ENCODE measurements at places on chromosomes 16 and 17.

DNA sequence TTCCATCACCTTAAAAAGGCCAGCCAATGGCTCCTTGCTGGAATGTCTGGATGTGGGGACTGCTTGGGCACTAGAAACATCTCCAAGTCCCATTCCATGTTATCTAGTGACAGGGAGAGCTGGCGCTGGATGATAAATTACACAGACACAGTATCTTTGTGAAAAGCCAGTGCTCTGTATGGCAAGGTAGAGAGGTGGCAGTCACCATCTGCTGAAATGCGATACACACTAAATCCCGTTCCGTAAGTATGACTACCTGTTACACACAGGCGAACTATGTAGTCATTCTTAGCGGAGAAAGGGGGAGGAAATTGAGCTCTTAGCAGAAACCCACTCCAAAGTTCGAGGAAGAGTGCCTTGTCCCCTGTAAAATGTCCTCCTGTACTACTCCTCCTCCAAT, 81.0 kb upstream of the MYOCD start:
- DNase-seq = no peak

- DNase-seq = peak; percentile 28
Observed at GRCh38 chr17:34582185-34582900, 3.0 kb downstream of the TMEM132E start.

DNA sequence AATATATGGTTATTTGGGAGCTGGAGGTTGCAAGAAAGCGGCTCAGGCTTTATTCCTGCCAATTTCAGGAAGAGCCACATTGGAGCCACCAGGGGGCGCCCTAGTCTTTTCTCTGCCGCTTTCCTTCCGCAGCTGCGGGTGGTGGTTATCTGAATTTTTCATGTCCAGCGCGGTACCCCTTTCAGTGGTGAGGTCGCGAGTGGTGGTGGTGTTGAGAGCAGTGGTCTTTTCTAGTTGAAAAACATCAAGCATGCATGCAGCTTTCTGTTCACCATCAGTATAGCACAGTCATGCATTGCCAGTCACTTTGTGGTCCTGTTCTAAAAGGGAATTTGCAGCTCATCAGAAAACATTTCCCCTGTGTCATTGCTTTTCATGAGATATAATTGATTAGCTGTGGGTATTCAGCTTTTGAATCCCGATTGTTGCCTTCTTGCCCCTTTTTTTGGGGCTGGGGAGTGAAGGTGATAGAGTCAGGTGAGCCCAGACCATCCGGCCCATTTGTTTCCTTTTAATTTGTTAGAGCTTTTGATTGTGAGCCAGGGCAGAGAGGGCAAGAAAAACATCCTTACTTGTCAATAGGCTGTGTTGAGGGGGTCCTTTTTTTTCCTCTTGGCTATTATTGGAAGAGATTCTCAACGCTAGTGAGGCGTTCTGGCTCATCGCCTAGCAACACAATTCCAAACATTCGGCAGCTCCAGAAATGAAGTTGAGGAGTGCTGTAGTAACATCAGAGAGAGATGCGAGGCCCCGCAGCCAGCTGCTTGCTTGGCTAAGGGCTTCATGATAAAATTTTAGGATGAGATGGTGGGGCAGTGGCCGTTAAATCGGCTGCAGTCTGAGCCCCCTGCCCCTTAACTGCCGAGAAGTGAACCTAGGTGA, 119.0 kb downstream of the SNX29 start:
- DNase-seq = peak; percentile 61

- DNase-seq = peak; percentile 63
Observed at GRCh38 chr17:31550389-31551056, 159.0 kb downstream of the RAB11FIP4 start.

DNA sequence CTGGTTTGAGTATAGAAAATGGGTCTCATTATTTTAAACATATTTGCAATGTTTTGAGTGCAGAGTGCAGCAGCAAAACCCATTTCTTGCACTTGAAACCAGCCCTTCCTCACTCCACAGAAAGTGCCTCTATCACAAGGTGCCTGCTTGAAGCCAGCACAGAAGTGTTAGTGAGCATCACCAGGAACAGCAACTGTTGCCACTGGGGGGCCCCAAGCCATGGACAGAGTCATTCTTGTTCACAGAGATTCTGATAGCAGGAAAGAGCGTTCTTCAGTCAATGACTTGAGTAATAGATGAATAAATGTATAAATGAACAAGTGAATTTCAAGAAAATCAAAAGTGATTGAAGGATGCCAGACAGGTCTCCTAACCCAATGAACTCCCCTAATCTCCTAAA, 45.6 kb downstream of the CHD9NB start:
- DNase-seq = no peak

- no peak for DNase-seq
Observed at GRCh38 chr16:27973678-27974077, 89.8 kb downstream of the GSG1L start.

DNA sequence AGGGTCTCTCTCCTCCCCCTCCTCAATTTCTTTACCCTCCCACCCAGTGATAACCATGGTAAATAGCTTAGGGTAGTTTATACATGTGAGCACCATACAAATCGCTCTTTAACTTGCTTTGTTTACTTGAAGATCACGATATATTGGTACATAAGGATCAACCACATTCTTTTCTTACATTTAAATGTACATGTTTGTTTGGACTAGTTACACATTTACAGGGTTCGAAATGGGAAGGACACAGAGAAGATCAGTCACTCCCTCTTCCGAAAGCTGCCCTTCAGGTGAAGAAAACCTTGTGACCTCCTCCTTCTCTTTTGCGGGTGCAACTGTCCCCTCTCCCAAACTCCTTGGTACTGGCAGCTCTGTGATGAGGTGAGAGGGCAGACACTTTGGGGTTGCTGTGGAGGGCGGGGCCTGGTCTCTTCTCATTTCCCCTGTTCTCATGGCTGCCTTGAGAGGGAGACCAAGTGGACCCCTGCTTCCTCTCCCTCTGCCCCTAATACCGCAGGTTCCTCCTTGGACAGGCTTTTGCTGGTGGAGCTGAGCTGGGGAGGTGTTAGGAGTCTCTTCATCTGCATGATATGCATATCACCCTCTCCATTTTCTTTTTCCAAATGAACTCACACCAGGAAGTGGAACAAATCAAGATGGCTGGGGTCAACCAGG, 4.7 kb upstream of the PIK3R6 start:
- DNase-seq = no peak

GRCh38 chr17:12085076-12085949, 64.6 kb downstream of the MAP2K4 start:
- DNase-seq = no peak

GRCh38 chr16:88387180-88387765, 4.5 kb downstream of the ZNF469 start:
- no peak for DNase-seq

GRCh38 chr16:67179421-67180080, 4.2 kb downstream of the MATCAP1 start:
- DNase-seq = no peak

DNA sequence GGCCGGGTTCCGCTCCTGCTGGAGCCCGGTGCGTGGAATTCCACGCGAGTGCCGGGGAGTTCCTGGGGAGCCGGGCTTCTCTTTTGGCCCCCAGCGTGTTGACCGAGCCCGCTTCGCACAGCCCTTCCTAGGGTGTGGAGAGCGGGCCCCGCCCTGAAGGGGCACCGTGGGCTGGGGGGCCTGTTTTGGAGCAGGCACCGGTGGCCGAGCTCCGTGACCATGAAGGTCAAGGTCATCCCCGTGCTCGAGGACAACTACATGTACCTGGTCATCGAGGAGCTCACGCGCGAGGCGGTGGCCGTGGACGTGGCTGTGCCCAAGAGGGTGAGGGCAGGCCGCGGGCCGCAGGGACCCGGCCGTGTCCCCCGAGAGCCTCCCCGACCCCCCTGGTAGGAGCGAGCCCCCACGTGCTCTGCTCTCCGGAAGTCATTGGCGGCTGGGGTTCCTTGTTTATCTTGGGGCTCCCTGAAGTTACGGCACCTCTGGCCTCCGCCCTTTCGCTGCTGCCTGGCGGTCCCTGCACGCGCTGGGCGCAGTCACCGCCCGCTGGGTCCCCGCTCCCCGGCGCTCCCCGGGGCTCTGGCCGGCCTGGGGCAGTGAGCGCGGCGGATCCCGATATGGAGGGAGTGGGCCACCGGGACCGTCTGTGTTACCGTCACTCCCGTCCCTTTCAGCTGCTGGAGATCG, 528 bp downstream of the HAGHL start:
- no peak for DNase-seq

DNA sequence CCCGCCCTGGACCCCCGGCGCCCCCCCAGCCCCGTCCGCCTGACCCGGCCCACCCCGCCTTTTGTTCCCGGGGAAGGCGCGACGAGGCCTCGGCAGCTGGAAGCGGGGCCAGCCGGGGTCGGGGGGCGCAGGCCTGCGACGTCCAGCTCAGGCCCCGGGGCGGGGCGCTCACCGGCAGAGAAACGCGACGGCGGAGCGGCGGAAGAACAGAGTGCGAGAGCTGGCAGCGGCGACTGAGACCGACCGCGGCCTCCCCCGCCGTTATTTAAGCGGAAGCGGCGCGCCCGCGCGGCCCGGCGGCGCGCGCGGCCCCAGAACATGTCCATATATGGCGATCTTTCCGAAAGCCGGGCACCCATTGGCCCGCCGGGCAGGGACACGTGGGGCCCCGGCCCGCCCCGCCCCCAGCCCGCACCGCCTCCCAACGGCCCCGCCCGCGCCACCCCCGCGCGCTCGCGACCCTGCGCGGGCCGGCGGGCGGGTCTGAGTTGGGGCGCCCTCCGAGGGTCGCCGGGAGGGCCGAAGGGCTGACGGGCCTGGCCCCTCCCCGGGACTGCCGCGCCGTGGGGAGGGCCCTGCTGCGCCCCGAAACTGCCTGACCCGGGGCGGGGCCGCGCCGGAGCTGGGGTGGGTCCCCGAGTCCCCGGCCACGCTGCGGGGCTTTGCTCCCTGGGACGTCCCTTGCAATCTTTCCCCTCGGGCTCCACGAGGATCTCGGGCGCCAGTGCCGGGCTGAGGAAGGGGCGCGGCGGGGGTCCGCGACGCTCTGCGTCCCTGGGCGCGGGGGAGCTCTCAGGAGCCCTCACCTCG, at the start of gene ACTG1:
ACTG1 (minus strand) TSS at position 238 of the 810 bp plus-strand sequence. CDS start 445 bp downstream, outside the sequence.
- DNase-seq = peak; percentile 47

- no peak for DNase-seq
Observed at GRCh38 chr16:84768808-84769197, 51.0 kb upstream of the CRISPLD2 start.

- DNase-seq = no peak
Observed at GRCh38 chr16:78972986-78973385, 627.6 kb downstream of the MAF start.

DNA sequence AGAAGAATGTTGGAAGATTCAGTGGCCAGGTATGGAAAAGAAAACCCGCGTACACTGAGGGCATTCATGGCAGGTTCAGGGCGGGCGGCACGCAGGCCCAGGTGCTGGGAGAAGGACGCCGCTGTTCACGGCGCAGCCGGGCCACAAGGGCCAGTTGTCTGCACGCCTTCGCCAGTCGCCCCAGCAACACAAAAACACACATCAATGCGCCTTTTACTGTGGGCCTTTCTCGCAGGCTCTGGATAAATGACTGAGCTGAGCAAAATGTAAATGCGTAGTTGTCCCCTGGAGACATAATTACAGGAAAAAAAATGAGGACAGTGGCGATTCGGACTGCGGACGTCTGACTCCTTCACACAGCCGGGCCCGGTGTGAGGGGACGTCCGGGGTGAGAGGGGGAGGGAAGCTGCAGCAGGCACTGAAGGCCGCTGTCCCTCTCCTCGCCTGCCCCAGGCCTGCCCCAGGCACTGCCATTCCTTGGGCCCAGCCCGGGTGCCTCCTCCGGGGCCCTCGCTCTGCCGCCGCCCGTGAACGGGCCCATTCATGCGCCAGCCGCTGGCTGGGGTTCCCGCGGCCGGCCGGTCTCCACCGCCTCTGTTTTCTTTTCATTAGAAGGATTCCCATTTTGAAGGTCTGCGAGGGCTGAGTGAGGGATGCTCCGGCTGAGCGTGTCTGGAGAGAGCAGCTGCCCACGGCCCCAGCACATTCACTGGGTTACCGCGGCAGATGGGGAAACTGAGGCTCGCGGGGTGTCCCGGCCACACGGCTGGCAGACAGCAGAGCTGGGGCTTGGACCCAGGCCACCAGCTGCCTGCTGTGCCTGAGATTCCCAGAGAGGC, 6.5 kb upstream of the ZNF469 start:
- no peak for DNase-seq

GRCh38 chr17:13825526-13826040, 223.9 kb upstream of the HS3ST3A1 start:
- no peak for DNase-seq

- DNase-seq = no peak
Observed at GRCh38 chr16:2090777-2091546, 43.2 kb downstream of the TSC2 start.

DNA sequence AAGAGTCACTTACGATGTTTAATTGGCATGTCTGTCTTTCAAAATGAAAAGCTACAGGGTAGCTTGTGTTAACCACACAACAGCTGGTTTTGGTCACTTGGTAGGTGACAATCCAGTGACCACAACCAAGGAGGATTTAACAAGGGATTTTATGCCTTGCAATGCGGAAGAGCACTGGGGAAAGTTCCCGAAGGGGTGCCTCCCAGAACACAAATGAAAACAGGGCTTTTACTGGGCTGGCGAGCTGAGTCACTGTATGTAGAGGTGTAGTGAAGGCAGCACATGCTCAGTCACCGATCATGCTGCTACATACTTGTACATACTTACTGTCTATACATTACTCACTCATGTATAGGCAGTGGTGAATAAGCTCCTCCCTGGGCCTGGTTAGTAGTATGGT, 483.5 kb downstream of the CDH13 start:
- no peak for DNase-seq

All from DMS79 (cell line).